ENCODE measurements at places on chromosomes 12 and 14. TPM values are rescaled to one million over a fixed set of nuclear protein-coding genes. Genes with fewer than 3 reads are reported as not detected.

The GPD1 gene
- total RNA-seq, result under 0.01 TPM

The CNTN1 gene
- total RNA-seq, result 0.29 TPM

The SLC2A3 gene
- 143 TPM for total RNA-seq

The MAP3K9 gene
- total RNA-seq, result under 0.01 TPM

The CFL2 gene
- 114 TPM for total RNA-seq

The CCDC38 gene
- total RNA-seq, result under 0.01 TPM

The KRT77 gene
- not detected for total RNA-seq

The OASL gene
- 1.2 TPM for total RNA-seq

The TMCC3 gene
- 0.36 TPM for total RNA-seq

DNA sequence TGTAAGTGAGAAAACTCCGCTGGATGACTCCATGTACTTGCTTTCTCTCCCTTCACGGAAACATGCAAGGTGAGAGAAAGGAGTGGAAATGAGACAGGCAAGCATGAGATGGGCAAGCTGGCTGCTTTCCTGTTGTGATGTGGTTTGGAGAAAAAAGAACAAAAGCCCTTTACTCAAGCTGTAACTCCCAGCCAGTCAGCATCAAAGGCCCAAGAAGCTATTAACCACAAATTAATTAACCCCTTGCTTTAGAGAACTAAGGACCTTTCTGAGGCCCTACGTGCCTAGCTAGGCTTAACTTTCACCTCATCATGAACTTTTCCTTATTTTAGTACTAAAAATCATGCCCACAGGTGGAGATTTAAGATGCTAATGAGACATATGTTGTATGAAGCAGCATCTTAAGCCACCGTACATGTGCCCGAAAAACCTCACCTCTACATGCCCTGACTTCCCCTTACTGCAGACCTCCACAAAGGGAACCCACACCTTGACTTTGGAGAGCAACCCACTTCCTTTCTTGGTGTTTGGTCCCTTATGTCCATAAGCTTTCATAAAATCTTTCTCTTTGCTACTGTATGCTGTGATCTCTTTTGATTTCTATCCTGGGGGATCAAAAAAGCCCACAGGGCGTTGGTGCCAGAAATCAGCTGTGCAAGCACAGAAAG lies 87.0 kb downstream of the GALNT8 start:
- DNase-seq, result no peak

DNA sequence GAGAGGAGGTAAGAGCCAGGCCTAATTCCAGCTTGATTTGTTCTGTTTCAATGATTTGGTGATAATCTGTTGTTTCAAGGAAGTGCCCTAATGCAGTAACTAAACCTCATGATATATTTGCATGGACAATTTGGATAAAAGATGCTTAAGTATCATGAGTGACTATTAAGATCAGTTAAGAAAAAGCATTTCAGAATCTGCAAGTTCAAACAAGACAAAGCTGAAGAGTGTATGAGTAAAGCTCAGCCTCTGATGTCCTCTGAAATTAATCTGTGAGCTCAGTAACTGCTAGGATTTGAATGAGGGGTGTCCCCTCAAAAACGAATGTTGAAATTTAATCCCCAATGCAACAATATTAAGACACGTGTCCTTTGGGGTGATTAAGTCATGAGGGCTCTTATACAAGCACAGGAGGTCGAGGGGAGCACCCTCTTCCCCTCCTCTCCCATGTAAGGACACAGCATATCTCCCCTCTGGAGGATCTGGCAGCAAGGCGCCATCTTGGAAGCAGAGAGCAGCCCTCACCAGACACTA lies 949.2 kb downstream of the GALC start:
- DNase-seq, result no peak

GRCh38 chr12:56572288-56572687 lies 50.7 kb downstream of the RBMS2 start:
- no peak for DNase-seq

DNA sequence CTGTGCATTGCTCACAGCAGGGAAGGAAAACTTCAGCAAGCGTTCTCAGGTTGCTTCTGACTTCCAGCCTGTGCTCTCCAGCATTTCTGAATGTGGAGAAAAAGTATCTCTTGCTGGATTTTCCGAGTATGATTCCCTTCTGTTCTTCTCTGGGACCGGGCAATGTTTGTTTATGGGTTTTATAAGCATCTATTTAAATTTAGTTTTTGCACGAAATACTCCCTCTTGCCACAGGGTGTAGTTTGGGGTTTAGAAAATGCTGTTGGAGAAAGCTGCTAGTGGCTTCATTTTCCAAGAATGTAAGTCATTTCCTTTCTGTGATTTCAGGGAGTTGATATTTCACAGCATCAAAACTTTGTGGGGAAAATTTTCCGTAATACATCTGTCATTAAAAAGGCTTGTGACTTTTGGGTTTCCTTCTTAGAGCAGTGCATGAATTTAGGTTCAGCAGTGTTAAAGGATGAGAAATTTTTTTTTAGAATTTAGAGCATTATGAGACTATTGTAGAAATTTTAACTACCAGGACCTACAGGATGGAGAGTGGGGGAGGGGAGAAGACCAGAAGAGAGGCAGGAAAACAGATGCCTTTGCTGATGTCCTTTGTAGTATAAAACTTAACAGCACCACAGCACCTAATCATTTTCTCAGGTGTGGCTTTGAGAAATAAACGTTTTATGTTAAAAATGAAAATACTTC lies 1.5 kb downstream of the FRMD6 start:
- DNase-seq, result no peak

- peak; percentile 87 for DNase-seq
These were observed 21.7 kb upstream of the SLC10A1 start for GRCh38 chr14:69818758-69819191.

GRCh38 chr12:89883630-89884389 lies 175.2 kb upstream of the ATP2B1 start:
- DNase-seq, result peak; percentile 76

DNA sequence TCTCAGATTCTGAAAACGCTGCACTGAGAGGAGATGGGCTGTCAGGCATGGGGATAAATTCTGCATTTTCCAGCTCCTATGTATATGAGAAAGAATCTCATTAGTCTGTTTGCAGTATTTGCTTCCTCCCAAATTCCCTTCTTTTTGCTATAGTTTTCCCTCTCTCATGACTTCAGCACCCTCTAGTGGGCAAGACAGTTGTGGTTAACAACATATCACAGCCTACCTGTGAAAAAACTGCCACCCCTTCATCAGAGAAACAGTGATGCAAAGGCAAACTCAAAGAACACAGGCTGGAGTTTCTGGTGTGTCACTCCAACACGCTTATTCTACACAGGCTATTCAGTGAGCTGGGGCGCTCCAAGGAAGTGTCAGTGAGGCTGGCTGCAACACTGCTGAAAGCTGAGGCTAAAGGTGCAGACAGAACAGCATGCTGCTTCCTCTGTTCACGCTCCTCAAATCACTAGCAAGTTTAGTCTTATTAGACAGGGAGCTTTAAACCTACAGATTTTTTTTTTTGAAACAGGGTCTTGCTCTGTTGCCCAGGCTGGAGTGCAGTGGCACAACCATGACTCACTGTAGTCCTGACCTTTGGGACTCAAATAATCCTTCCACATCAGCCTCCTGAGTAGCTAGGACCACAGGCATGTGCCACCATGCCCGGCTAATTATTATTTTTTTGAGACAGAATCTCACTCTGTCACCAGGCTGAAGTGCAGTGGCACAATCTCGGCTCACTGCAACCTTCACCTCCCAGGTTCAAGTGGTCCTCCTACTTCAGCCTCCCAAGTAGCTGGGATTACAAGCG lies 19.3 kb downstream of the ZC2HC1C start:
- peak; percentile 84 for DNase-seq

DNA sequence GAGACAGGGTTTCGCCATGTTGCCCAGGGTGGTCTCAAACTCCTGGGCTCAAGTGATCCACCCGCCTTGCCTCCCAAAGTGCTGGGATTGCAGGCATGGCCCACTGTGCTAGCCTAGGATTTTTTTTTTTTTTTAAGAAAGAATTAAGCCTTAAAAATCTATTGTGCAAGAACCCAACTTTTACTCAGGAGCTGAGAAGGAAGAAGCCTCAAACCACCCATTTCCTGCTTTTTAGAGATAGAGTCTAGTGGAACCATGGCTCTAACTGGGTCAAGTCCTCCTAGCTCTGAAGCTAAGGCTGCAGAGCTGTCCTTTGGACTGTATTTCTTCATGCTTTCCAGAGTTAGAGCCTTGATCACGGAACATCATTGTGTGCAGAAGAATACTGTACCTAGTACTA lies 1.3 kb upstream of the TSFM start:
- DNase-seq, result no peak

DNA sequence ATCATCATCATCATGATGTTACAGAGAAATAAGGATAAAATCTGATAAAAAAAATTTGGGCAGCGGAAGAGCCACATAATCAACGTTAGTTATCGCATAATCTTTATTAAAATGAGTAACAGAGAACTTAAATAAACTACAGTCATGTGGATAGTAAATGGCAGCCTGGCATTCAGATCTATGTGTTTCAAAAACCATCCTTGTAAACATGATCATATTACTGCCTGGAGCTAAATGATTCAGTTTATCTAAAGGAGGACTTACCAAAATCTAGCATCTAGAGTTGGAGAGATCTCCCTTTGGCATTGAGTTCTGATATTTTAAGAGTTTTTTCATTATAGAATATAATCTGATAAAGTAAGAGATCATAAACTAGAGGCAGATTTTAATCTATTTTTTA lies 200.1 kb upstream of the MGAT4C start:
- no peak for DNase-seq

DNA sequence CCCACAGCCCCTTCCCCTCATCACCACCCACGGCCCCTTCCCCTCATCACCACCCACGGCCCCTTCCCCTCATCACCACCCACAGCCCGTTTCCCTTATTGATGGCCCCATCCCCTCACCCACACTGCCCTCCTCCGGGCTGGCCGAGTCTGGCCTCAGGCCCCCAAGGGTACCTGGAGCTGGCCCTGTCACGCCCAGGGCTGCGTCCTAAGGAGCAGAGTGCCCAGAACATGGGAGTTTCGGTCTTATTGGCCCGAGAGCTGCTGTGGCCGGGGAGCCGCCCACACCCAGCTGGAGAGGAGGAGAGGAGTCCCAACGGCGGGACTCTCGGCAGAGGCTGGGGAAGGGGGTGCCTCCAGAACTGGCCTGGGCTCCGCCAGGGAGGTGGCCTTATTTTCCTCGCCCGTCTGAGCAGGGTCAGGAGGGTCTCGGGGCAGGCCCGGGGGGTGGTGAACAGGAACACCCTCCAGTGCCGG lies 182.3 kb downstream of the KIF26A start:
- DNase-seq, result peak; percentile 32

- DNase-seq, result no peak
These were observed 60.3 kb upstream of the TBPL2 start for GRCh38 chr14:55500708-55501107.

DNA sequence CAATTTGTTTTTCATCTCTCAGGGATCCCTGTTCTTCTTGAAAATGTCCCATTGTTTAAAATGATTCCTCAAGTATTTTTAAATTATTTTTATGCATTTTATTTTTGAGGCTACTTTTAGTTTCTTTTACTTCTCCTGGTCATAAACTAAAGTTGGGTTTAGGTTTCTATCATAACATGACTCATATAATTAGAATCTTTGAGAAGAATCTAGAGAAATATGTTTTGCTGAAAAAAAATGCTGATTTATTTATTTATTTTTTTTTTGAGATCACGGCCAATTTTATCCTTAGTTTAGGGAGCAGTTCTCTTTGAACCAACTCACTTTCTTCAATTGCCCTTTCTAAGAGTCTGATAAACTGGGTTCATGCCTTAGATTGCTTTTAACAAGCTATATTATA lies 1157.1 kb downstream of the BCL11B start:
- DNase-seq, result no peak

DNA sequence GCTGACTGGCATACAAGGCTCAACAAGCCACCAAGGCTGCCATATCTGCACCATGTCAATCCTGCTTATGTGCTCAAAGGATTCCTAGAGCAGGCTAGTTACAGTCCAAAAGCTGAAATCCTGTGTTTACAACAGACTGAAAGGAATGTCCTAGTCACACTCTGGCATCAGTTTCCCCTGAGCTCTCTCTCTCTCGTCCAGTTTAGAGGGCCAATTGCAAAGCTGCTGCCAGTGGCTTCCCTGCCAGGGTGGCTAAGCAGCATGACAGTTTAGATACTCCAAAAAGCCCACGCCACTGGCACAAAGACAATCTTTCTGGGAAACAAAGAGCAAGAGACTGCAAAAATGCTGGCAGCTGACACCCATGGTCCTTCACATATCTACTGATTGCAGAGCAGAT lies 392.1 kb downstream of the RPS29 start:
- no peak for DNase-seq

DNA sequence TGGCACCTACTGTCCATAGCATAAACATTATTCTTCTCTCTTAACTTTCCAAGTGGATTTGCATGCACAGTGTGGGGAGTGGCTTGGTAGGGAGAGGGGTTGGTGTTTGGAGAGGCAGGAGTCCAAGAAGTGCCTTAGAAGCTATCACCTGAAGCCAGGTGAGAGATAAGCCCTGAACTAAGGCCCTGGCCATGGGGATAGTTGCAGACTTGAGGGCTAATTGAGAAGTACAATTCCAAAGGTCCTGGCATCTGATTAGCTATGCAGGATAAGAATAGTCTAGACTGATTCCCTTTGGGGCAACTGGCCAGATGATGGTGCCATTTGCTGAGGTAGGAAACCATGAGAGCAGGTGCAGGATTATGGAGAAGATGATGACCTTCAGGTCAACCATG lies 2.0 kb upstream of the PCK2 start:
- DNase-seq, result no peak

DNA sequence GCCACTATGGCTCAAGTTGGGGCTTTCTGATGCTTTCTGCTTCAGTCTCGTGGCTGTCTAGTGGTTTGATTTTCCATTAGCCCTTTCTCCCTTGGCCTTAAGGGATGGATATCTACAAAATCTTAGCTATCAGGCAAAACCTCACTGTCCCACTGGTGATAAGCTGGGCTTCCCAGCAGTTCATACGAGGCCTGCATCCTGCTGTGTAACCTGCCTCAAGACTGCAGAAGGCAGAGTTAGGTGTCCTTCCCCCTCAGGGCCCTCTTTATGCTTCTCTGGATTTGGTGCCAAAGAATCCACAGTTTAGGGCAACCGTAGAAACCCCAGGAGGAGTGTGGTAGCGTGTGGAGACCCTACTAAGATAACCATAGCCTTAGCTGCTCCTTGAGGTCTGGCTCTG lies 38.9 kb downstream of the ETV6 start:
- DNase-seq, result no peak

DNA sequence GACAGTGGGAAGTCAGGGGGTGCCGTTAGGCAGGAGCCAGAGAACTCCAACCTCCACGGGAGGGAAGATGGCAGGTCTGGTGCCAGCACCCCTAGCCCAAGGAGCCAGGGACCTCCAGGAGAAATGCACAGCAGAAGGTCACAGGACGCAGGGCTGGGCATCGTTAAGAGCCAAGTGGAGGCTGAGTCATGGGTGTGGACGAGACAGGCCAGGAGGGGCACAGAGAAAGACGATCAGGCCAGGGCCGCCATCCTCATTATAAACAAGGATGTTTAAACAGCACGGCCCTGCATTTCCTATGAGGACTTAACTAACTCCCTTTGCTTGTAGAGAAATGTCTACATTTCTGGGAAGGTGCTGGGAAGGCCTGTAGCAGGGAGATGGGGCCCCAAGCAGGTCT lies 77.9 kb upstream of the FZD10 start:
- DNase-seq, result no peak

- DNase-seq, result no peak
These were observed 147.3 kb upstream of the RFLNA start for GRCh38 chr12:124147575-124147974.

Data from osteoblast (primary cell).